ENCODE measurements at places on chromosomes 2 and 18.

DNA sequence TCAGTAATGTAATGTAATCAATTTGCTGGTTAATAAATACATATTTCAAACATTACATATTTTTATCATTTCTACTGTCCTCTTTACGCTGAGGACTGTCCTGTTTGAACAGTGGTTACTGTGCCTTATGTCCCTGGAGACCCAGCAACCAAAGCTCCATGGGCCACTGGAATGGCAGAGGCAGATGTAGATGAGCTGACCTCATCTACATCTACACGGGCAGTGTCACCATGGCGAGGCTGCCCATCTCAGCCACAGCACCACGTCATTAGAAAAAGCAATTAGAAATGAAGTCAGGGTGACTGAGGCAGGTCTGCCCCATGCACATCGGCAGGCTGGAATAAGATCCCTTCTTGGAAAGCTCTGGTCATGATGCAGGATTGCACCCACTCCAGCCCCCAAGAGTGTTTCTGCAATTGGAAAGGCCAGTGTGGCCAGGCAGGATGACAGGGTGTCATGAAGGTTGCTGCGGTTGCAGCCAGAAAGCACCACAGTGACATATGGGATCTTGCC is 237.5 kb downstream of the NDUFA10 start:
- no peak for DNase-seq

DNA sequence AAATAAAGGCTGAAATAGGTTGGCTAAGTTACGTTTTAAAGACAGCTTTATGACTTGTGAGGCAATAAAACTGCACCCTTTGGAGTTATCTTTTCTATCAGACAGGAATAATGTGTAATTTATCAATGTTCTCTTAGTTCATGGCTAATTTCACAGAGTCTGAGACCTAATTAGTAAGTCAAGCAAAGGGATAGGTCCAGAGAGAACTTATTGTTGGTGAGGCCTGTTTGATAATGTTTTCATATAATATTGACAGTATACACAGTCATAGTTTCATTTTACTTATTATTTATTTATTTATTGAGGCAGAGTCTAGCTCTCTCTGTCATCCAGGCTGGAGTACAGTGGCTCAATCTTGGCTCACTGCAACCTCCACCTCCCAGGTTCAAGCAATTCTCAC is 1.9 kb upstream of the IL36RN start:
- no peak for DNase-seq

- no peak for DNase-seq
Observed at GRCh38 chr18:9333441-9334328, 888 bp upstream of the TWSG1 start.

- no peak for DNase-seq
Observed at GRCh38 chr2:113273027-113273551, 5.6 kb downstream of the PAX8 start.

- DNase-seq = no peak
Observed at GRCh38 chr18:2354292-2354691, 217.0 kb downstream of the METTL4 start.

DNA sequence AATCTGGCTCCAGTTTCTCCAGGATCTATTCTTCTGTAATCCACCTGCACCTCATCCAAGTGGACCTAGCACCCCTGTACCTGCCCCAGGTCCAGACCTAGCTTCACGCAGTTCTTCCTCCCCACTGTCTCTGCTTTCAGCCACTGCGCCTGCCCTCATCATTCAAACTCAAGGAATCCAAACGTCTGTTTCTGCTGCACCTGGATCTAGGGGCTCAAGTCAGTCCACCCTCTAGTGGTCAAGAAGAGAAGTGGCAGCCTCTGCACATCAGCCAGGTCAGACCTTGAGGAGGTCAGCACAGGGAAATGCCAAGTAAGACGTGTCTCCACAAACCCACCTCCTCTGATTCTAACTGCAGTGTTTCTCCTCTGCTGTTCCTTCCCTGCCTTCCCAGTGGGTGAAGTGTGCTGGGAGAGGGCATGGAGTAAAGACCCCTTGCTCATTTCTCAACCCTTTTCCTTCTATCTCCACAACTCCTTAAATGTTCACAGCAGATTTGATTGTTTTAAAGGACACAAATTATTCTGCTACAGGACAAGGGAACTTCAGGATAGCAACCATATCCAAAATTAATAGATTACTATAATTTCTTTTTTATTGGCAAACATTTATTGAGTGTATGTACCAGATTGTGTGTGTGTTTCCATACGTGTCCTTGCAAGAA is 8.6 kb upstream of the RNF152 start:
- no peak for DNase-seq

DNA sequence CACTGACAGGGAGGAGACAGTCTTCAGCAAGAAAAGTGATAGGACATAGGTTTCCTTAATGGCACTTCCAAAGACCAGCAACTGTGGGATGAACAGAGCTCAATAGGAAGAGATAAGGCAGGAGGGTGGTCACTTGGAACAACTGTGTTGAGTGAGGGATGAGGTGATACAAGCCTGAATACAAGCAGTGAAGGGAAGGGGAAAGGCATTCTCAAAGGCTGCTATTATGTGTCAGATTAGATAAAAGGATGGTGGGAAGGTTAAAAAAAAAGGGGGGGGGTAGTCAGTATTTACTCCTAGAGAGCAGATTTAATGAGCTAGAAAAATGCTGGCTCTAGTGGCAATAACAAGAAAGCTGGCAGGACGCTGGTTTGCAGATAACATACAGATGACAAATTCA is 25.7 kb downstream of the CCBE1 start:
- no peak for DNase-seq

DNA sequence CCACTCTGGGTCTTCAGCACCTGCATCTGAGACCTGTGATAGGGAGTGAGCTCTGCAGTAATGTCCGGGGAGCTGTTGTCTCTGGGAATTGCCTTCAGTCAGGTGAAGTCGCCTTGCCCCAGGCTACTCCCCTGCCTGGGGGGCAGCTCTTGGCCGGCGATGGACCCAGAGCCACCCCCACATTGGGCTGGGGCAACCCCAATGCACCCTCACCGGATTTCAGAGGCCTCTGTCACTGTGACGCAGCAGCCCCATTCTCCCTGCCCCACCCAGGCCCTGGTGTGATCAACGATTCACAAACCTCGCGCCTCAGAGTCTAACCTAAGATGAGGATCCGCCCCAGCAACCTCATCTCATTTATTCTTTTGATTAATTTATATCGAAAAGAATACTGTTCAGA is 303.6 kb downstream of the NDUFA10 start:
- no peak for DNase-seq

DNA sequence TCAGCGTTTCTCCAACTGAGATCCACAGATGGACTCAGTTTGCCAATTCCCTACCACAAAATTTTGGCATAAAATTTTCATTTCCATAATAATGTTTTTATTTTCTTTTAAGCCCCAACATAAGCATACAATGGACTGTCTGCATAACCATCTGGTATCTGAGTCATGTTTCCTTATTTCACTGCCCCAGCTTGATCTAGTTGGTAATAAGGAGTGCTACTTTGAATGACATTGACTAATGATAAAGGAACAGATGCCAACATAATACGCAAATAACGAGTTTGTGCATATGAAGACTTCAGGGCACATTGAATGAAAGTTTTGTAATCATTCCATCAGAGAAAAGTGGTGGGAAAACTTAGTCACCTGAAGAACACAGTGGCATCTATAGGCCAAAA is 8.8 kb upstream of the MBD2 start:
- DNase-seq = no peak

DNA sequence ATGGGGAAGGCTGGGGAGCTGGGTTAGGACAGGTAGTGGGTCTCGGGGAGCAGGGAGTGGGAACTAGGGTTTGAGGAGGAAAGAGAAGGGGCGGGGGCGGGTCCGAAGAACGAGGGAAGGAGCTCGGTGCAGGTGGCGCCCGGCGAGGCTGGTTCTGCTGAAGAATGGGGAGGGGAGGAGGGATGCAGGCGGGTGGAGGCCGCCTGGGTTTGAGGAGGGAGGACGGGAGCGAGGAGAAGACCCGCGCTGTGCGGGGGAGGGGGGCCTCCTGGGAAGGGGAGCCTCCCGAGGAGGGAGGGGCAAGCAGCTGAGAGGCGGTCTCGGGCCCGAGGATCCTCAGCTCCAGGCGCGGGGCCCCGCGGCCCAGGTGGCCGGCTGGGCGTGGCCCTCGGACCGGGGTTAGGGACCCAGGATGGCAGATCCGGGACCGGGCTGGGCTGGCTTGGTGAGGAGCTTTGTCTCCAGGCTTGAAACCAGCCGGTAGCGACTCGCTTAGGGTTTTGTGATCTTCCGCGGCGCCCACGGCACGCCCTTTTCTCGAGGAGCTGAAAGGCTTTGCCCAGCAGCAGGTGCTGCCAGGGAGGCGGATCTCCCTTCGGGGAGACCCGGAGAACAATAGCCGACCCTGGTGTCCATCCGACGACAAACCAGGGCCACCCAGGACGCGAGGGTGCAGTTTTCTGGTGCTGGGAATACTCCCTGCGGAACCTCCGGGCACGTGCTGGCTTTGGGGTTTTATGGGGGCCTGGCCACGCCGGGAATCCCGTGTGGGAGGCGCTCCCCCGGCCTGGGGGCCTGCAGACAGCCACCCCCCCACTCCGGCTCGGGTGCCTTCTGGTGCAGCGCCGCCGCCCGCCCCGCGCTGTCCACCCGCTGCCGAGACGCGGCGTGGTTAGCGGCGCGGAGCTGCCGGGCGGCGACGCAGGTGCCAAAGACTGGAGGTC is 1.4 kb downstream of the DPYSL5 start:
- DNase-seq = no peak

DNA sequence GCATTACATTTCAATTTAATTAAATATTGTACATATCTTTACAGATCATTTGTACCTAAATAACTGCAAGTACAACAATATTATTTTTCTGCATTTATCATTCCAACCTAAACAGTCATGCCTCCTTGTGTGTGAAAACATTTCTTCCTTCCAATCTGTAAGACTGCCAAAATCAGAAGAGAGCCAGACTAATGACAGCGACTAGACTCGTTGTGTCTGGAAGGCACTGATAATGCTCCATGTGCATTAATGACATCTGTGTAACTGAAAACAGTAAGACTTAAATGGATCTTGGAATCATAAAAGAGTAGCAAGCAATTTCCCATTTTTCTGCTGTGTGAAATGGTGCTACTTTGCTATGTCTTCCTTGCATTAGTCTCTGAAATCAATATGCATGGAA is 278.0 kb upstream of the DSEL start:
- DNase-seq = no peak

- no peak for DNase-seq
Observed at GRCh38 chr2:98560256-98560771, 48.0 kb downstream of the COA5 start.

DNA sequence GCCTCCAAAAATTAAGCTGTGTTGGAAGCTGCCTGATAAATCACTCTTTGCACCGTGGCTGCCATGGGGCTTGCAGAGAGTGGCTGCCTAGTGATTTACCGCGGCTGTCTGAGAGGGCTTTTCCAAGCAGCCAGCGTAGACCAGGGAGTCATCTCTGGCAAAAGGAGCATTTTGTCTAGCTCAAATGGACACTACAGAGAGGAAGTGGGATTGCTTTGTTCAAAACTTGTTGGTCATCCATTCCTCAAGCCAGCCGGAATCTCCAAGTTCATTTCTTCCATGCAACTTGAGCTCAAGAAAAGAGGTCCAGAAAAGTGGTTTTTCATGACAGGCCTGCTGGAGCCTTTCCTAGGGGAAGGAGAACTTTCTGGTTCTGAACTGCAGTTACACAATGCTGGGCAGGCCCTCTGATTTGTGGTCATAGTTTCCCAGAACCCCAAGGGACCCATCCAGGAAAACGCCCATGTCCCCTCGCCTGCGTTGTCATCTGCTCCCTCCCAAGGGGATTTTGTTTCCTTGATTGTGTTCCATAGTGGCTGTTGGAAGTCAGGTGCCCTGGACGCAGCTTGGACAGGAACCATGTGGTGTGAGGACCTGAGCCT is 108.1 kb downstream of the TRIB2 start:
- DNase-seq = no peak

DNA sequence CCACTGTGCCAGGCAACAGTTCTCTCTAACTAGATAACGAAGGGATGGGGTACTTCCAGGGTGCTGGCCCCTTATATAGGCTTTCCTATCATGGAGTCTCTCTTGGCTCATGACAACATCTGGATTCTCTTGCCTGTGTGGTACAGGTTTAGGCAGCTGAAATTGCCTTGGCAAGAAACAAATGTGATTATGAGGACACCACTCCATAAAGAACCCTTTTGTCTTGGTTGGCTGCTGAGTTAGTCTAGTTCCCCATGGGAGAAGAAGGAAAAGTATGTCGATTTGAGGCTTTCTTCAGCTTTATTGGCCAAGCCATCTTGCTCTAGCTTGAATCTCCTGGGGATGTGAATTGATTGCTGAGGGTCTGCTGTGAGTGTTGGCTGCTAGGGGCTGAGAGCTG is 76.3 kb upstream of the ZCCHC2 start:
- DNase-seq = no peak

DNA sequence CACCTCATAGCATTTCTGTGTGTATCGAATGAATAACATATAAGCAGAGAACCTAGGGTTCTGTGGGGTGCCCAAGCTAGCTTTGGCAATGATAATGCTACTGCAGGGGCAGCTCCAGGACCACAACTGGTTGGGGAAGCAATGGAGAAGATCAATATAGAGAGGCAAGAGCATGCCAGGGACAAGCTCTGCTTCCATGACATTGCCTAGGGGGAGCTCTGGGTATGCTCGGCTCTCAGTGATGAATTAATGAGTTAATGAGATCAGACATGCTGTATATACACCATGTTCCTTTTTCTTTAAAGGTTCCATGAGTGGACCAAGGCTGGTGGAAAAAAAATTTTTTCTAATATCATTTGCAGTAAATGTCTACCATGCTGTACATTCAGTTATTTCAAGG is 618.4 kb downstream of the BCL11A start:
- no peak for DNase-seq

GRCh38 chr2:197261808-197262226 is 48.8 kb downstream of the ANKRD44 start:
- DNase-seq = no peak

- no peak for DNase-seq
Observed at GRCh38 chr2:45707006-45707405, 55.5 kb downstream of the PRKCE start.

DNA sequence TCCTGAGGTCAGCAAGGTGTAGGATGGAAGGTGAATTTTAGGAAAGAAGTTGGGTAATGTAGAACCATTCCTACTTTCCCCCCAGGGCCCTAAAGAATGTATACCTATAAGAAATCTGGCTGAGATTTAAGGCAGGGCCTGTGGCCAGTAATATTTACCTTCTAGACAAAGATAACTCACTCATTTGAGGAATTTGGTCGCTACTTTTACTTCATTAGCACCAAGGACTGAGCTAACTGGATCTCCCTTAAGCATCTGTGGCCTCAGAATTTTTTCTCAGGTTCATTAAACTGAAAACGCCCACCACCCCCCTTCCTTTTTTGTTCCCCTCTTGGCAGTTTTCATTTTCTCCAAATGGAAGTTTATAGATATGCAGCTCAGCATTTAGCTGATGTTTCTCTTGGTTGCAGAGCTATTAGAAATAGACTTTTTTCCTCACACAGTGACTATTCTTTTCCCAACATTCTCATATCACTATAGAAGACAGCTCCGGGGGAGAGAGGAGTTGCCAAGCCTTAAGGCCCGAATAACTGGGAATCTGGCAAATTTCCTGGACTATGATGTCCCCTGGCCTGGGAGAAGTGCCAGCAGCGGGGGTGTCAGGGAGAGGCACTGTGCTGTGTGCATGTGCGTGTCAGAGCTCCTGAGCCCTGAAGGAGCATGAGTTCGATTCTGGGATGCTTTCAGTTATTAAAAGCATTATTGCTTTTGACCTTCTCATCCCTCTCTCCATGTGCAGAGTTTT is 310.9 kb downstream of the PRKCE start:
- peak; percentile 66 for DNase-seq

- DNase-seq = no peak
Observed at GRCh38 chr2:197126630-197127352, 183.8 kb downstream of the ANKRD44 start.
